CD4-positive, alpha-beta T cell treated with Interleukin-4 for 4 hours (primary cell): ENCODE measurements at places on chromosomes 7 and 10.

GRCh38 chr10:13390604-13391522 is 42.8 kb upstream of the SEPHS1 start:
- DNase-seq, result no peak

DNA sequence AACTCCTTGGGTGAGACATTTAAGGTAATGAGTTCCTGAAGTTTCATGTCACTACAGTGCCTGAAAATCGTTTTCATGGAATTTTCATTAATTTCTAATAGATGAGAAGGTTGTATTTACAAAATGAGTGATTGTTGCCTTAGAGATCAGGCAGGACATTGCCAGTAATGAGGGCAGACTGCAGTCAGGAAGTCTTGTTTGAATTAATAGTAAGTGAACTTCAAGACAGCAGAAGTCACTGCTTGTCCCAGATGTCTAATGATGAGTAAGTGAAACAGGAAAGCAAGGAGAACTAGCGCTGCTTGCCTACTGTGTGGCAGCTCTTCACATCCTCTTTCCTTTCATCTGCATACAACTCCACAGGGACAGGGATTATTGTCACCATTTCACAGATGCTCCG is 237.4 kb downstream of the BAMBI start:
- no peak for DNase-seq

DNA sequence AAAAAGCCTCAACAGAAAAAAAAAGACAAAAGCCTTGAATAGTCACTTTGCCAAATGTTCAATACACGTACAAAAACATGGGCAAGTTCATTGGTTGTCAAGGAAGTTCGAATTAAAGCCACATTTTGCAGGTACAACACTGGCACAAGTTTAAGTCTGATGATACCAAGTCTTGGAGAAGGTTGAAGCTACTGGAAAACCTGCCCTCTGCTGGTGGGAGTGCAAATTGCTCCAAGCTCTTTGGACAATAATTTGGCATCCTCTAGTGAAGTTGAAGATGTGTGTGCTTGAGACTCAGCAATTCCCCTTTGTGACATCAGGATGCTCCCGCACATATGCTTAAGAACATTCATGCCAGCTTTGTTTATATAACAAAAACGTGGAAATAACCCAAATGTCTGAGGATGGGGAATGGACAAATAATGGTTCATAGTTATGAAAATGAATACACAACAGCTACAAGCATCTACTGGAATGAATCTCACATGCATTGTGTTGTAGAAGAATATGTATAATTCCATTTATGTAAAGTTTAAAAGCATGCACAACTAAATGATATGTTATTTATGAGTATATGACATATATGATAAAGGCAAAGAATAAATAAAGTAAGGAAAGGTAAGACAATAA is 120.0 kb upstream of the PLPP4 start:
- DNase-seq, result peak; percentile 46

DNA sequence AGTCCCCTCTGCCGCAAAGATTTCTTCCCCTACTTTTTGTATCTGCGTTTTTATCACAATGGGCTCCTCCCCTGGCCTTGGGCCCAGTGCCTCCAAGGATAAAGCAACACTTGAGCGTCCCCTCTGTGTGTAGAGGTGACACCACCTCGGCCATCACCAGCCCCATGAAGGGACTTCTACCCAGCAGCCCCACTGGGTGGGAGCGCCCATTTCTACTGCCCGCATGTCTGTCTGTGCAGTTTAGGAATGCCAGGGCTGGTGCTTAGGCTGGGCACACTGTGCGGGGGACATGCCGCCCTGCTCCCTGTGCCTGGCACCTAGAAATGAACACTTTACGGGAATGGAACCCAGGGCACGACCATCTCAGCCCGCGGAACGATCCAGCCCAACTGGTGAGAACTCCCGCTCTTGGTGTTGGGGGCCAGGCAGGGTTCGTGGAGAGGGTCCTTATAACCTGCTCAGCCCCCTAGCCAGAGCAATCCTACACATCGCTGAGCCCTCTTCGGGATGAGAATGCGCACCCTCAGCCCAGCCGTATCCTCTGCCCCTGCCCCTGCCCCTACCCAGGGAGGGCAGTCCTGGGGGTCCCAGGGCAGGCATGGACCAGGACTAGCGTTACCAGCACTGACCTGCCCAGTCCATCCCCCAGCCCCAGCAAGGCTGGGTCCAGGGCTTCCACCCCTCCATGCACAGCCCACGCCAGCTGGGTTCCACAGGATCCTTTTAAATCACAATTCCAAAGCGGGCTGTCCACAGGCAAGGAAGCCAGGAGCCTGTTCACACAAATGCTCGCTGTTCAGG is 12.8 kb downstream of the CRYGN start:
- no peak for DNase-seq

DNA sequence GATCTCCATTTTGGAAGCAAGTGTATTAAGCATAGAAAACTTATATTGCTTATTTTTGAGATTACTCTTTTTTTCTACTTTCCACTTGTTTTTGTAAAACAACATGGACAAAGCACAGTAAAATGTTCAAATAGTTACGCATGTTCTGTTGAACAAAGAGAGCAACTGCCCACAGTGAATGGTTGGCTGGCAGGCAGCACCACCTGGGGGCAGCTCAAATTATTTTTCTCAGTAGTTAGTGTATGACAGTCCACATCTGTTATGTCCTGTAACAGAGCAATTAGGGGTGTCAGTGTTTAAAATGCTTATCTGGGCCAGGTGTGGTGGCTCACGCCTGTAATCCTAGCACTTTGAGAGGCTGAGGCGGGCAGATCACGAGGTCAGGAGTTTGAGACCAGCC is 46.1 kb upstream of the CACUL1 start:
- DNase-seq, result no peak

- DNase-seq, result no peak
Observed at GRCh38 chr7:93949423-93949822, 27.9 kb downstream of the GNG11 start.

GRCh38 chr10:73478636-73479035 is 17.2 kb downstream of the PPP3CB start:
- DNase-seq, result no peak

- DNase-seq, result peak; percentile 24
Observed at GRCh38 chr10:63267414-63268148, 134.5 kb downstream of the NRBF2 start.

GRCh38 chr7:96300502-96300901 is 21.4 kb downstream of the SLC25A13 start:
- DNase-seq, result no peak

GRCh38 chr10:97708976-97709946 is 4.3 kb upstream of the MARVELD1 start:
- peak; percentile 41 for DNase-seq

- no peak for DNase-seq
Observed at GRCh38 chr7:137772316-137772715, 74.5 kb downstream of the DGKI start.

- no peak for DNase-seq
Observed at GRCh38 chr10:120746001-120746777, 105.0 kb upstream of the WDR11 start.

- DNase-seq, result no peak
Observed at GRCh38 chr7:121049897-121050296, 61.4 kb downstream of the CPED1 start.

DNA sequence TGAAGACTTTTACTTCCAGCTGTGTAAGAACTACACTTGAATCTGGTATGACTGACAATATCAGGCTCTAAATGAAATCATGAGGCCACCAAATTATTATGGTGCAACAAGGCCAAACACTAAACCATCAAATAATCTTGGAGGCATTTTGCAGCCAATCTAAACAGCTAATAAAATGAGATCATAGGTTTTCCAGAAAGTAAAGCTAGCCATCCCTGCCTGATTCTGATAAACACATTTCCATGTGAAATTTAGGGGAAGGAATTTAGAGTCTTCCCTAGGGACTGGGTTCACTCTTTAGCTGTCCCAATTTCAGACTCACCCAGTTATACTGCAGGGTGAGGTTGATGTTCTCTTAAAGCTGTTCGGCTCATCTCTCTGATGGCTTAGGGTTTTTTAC is 190.3 kb upstream of the TMEM196 start:
- no peak for DNase-seq

- DNase-seq, result no peak
Observed at GRCh38 chr7:130415006-130415405, 25.8 kb downstream of the CEP41 start.

GRCh38 chr7:73626814-73627213 is 2.5 kb upstream of the MLXIPL start:
- no peak for DNase-seq

- DNase-seq, result no peak
Observed at GRCh38 chr10:3678629-3679227, 106.3 kb downstream of the KLF6 start.

DNA sequence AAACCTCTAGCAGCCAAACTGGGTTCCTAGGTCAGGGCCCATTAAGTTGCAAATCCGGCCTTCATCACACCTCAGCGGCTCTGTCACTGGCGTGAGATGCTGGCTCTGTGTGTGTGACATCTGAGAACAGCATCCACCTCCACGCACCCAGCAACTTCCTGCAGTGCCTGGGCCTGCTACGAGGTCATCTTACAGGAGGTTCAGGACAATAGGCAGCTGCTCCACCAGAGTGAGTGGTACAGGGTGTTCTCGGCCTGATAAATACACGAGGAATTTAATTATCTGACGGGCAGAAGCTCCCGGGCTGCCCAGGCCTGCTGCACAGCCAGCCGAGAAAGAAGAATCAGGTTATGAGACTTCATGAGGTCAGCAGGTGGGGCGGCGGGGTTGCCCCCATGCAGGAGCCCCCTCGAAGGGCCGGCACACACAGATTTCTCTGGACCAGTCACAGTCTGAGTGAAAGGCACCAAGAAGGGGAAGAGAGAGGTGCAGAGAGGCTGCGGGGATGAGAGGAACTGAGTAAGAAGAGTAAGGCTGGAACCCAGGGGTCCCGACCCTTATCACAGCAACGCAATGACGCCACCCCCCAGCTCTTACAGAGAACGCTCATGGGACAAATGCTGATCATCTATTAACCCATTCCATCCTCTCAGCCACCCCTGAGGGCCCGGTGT is 49.3 kb downstream of the CALML3 start:
- DNase-seq, result no peak

DNA sequence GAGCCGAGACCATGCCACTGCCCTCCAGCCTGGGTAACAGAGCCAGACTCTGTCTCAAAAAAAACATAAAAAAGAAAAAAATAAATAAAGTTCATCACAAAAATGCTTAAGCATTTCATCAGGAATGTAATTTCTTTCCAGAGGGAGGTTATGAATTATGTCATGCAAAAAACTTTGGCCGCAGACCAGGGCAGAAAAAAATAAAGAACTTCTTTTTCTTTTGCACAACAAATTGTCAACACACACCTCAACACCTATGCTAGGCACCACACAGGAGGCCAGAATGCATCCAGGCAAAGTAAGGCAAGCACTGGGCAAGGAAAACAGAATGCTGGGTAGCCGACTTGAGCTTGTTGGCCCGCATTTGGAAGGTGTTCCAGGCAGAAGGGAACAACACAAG is 3.9 kb downstream of the C10orf62 start:
- no peak for DNase-seq

- no peak for DNase-seq
Observed at GRCh38 chr10:42875388-42875755, 92.8 kb downstream of the BMS1 start.

GRCh38 chr7:150473902-150474301 is 23.5 kb downstream of the GIMAP8 start:
- no peak for DNase-seq

DNA sequence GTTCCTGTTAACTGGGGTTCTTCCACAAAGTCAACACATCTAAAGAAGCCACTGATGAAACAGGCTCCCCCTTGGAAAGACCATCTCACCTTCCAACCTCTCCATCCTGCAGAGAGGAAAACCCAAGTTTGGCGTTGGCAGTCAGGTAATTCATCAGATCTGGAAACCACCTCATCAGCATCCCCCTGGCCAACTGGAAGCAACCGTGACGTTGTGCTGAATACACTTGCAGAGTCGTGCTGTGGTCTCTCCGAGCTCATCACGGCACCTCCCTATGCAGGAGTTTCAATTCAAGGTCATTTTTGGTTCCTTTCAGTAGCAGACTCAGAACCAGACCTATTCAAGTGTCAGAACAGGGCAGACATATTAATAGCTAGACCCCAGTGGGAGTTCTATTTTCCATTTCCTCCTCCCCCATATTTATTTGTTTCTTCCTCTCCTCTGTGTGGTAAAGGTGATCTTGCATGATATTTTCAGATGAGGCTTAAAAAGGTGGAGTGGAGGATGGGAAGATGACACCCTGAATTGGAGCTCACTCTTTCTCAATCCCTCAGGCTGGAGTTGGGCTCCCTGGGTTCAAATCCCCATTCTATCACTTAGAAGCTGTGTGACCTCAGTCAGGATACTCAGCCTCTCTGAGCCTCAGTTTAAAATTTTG is 149.1 kb upstream of the ADO start:
- no peak for DNase-seq

GRCh38 chr10:6602700-6603084 is 22.6 kb upstream of the PRKCQ start:
- DNase-seq, result no peak

DNA sequence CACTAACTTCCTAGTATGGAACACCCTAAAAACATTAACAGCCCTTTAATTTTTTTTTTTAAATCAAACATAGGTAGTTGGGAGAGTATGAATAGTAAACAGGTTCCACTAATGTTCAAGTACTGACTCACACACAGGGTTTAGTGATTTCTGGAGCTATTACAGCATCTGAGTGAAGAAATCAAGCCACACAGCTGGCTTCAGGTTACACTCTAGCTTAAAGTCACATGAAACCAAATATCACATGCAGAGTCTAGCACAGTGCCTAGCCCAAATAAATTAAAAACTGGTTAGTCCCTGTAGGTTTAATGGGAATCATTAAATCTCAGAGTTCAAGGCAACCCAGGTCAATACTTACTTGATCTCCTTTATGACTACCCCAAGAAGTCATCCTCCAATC is 11.6 kb downstream of the PANK1 start:
- DNase-seq, result no peak

- DNase-seq, result no peak
Observed at GRCh38 chr10:18424200-18424599, 227.2 kb downstream of the NSUN6 start.

DNA sequence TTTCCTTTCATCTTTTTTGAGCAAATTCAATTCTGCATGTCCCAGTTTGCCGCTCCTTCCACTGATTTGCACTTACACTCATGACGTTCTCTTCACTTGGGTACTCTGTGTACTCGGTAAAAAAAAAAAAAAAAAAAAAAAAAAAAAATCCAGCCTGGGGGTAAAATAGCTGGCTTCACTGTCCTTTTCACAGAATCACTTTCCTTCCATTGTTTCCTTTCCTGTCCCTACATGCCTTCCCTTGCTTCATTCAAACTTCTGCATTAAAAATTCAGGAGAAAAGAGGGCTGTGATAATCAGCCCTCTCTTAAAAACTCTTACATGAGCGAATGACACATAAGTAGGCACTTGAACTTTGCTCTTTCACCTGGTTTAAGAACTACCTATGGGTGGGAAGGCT is 8.7 kb downstream of the ANKRD1 start:
- no peak for DNase-seq
